ENCODE measurements at places on chromosomes 1 and 21. TPM values are rescaled to one million over a fixed set of nuclear protein-coding genes. Genes with fewer than 3 reads are reported as not detected.

CCDC185 gene
- not detected for total RNA-seq

CADM3 gene
- total RNA-seq, result 5.8 TPM

C1orf210 gene
- 17.2 TPM for total RNA-seq

ANGPTL3 gene
- total RNA-seq, result 2.6 TPM

SPATA45 gene
- total RNA-seq, result not detected

FCER1G gene
- total RNA-seq, result not detected

SH2D1B gene
- total RNA-seq, result not detected

All from type B pancreatic cell (in vitro differentiated cells).